Fibroblast of skin of right quadriceps (primary cell): ENCODE measurements at places on chromosomes 7 and 10.

DNA sequence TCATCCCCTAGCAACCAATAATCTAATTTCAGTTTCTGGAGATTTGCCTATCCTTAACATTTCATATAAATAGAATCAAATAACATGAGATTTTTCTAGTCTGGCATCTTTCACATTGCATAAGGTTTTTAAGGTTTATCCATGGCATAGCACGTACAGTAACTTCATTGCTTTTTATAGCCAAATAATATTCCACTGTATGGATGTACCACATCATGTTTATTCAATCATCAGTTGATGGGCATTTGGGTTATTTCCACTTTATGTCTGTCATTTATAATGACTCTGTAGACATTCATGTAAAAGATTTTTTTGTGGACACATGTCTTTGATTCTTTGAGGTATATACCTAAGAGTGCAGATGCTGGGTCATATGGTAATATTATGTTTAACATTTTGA, 1052.6 kb downstream of the DNAJB9 start:
- DNase-seq = no peak

- no peak for DNase-seq
Observed at GRCh38 chr7:150972023-150972468, 6.1 kb downstream of the KCNH2 start.

DNA sequence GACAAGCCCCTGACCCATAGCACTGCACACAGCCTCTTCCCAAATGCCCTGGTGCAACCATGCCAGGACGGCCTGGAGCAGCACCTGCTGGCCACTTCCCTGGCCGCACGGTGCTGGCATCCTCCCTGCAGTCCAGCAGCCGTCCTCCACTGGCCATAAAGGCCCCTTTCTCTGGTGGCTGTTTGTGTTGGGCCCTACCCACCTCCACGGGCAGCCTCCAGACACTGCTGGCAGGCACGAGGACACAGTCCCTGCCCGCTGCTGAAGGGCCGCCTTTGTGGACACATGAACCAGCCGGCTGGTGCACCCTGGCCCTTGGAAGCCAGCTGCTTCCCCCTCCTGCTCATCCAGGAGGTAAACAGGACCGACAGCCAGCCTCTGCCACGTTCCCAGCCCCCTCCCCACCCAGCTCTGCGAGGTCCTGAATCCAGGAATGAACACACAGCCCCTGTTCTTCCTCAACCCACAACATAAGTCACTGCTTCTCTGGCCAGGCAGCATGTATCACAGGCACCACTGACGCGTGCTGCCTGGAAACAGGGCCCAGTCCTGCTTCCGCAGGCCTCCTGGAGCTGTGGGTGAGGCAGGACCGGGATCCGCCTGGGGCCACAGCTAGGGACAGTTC, 43.8 kb downstream of the SPOCK2 start:
- no peak for DNase-seq

GRCh38 chr7:87144173-87144657, 8.0 kb upstream of the DMTF1 start:
- DNase-seq = no peak
